Brain (organoid and tissue), 16 donors: ENCODE measurements at places on chromosomes 6 and 20. TPM values are rescaled to one million over a fixed set of nuclear protein-coding genes. Genes with fewer than 3 reads are reported as not detected.

The LPIN3 gene
- 0.25 TPM for polyA plus RNA-seq

The MAS1 gene
- 0.15 TPM for polyA plus RNA-seq

The COL10A1 gene
- not detected for polyA plus RNA-seq

The RSPO3 gene
- 0.15 TPM for polyA plus RNA-seq

The PRIM2 gene
- 15.0 TPM for polyA plus RNA-seq

The SLC17A4 gene
- not detected for polyA plus RNA-seq

The TTLL9 gene
- 0.41 TPM for polyA plus RNA-seq

The SLC35D3 gene
- polyA plus RNA-seq: 6.1 TPM
